Right lobe of liver (tissue), 6 donors: ENCODE measurements at places on chromosomes 5 and 9.

GRCh38 chr9:78097541-78097940 is 65.9 kb upstream of the GNAQ start:
- no peaks in the 10 kb centered on the region for H3K4me1 ChIP-seq
- H3K4me3 ChIP-seq: no peak overlapping the region
- no peak for DNase-seq
- no peaks in the 10 kb centered on the region for H3K36me3 ChIP-seq

DNA sequence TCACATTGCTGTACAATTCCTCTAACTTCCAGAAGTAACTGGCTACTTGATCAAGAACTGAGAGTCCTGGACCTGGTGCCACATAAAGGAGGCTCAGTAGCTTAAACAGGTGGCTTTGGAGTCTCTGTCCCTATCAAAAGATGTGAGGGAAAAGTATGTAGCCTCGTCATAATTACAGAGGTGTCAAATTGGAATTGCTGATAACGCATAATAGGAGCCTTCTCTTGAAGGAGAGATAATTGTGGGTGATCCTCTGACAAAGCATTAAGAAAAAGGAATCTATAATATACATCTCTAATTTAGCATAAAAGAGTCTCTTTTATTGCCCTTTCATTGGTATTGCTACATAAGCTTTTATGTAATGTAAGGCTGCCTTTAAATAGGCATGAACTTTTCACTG is 1246.4 kb upstream of the CDH9 start:
- no peaks in the 10 kb centered on the region for H3K27me3 ChIP-seq
- no peak for DNase-seq
- H3K27ac ChIP-seq: no peak overlapping the region
- H3K4me3 ChIP-seq: no peak overlapping the region

DNA sequence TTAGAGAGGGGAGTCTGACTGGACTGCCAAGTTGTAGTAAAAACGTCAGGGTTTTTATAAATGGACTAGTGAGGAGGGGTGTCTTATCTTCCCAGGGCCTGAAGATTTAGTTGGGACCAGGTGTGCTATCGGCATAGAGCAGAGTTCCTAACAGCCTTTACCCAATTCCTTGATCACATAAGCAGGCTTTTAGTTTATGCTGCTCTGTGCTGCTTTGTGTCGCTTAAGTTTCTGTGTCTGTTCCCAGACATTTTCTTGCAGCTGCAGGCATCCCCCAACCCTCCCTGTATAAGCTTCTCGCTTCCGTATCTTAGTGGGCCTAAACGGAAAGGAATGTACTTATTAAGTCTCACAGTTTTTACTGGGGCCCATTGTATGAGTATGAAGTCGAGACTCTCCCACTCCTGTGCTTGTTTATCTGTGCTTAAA is 2.6 kb upstream of the SMC5 start:
- peak overlapping the region; percentile 8 for H3K27ac ChIP-seq
- H3K4me1 ChIP-seq: peaks cover 37% of the 10 kb centered on the region
- H3K36me3 ChIP-seq: no peaks in the 10 kb centered on the region
- DNase-seq: no peak
- no peak overlapping the region for H3K4me3 ChIP-seq

GRCh38 chr9:11142965-11143738 is 530.4 kb upstream of the PTPRD start:
- no peaks in the 10 kb centered on the region for H3K4me1 ChIP-seq
- no peaks in the 10 kb centered on the region for H3K36me3 ChIP-seq
- no peaks in the 10 kb centered on the region for H3K27me3 ChIP-seq
- no peak overlapping the region for H3K4me3 ChIP-seq
- DNase-seq: no peak
- H3K27ac ChIP-seq: no peak overlapping the region

DNA sequence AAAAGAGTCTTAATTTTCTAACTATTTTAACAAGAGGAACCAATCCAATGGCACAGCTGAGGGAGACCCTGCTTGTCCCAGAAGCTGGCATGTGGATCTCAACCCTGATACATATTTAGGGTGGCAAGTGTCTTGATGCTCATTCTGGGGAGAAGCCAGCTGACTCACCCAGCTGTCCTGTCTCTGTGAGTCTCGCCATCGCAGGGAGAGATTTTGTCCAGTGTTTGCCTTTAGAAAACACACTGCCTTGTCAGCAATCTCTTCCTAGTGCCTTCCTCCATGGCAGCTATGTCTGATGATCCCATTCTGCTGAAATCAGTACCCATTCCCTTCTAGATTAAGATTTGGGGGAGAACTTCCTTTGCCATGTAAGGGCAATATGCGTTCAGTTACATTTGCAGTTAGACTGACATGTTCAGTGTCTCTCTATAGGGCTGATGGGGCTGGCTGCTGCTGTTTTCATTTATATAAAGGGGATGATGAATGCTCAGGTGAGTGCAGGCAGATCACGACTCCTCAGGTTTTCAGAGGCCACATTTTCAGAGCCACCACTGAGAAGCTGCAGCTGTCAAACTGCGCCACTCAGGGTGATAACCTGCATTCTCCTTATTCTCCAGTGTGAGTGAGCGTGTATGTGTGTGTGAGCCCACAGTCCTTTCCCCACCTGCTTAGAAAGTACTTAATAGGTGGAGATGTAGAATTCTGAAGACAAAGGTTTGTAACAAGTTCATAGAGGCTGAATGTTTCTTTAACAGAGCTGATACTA is 217.0 kb downstream of the GAS1 start:
- no peak for DNase-seq
- no peaks in the 10 kb centered on the region for H3K4me1 ChIP-seq
- no peaks in the 10 kb centered on the region for H3K27me3 ChIP-seq
- H3K4me3 ChIP-seq: no peak overlapping the region

DNA sequence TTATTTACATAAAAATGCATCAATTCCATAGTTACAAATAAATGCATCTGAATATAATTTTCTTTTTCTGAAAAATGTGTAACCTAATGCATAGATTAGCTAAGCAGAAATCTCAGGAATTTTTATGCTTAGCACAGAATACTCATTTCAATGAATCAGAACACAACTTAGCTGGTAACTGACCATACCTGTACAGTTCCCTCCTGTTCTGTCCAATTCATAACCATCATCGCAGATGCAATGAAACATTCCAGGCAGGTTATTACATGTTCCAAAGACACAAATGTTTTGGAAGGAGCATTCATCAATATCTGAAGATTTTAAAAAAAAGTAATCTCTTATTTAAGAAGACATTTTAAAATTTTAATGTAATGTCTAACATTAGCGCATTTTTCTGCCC is 219.4 kb downstream of the FBN2 start:
- no peak for DNase-seq
- no peaks in the 10 kb centered on the region for H3K4me1 ChIP-seq
- no peak overlapping the region for H3K27ac ChIP-seq
- no peaks in the 10 kb centered on the region for H3K27me3 ChIP-seq

DNA sequence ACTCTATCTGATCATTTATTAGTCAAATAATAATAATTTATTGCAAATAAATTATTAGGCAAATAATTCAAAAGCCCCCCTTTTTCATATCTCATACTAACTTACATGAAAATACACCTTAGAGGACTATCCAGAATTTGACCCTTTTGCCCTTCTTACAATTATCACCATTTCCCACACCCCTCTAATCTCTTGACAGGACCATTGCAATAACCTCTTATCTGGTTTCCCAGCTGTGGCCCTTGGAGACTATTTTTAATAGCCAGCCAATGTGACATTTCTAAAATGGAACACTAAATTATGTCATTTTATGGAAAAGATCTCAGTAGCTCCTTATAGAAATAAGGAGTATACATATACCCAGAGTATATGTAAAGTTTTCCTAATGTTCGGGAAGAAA is 588.4 kb upstream of the COX7C start:
- no peaks in the 10 kb centered on the region for H3K27me3 ChIP-seq
- H3K4me3 ChIP-seq: no peak overlapping the region
- H3K4me1 ChIP-seq: no peaks in the 10 kb centered on the region

GRCh38 chr9:125258160-125258785 is 3.4 kb upstream of the GAPVD1 start:
- no peak overlapping the region for H3K4me3 ChIP-seq
- H3K27ac ChIP-seq: no peak overlapping the region
- H3K36me3 ChIP-seq: no peaks in the 10 kb centered on the region
- no peaks in the 10 kb centered on the region for H3K4me1 ChIP-seq

GRCh38 chr5:62256161-62257019 is 49.6 kb upstream of the KIF2A start:
- no peak for DNase-seq
- no peaks in the 10 kb centered on the region for H3K36me3 ChIP-seq
- H3K4me3 ChIP-seq: no peak overlapping the region
- no peaks in the 10 kb centered on the region for H3K27me3 ChIP-seq
- no peak overlapping the region for H3K27ac ChIP-seq

- H3K4me1 ChIP-seq: no peaks in the 10 kb centered on the region
- no peak for DNase-seq
- H3K27ac ChIP-seq: no peak overlapping the region
- H3K27me3 ChIP-seq: no peaks in the 10 kb centered on the region
Measured at GRCh38 chr5:175082866-175083590, 358.6 kb downstream of the MSX2 start.

DNA sequence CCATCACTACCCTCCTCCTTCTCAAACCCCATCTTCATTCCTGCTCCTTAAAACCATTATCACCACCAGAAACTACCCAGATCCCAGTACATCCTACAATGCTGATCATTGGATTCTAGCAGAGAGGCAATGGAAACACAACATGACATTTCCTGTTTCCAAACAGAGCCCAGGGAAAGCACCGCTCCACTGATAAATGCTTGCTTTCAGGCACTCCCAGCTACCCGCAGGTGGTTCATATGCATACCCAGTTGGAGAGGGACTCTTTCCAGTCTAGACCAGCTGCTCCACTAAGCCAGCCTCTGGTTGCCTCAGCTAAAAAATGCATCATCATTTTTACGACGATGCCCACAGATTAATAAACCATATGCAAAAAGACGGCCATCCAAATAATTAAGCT is 39.2 kb upstream of the ACO1 start:
- H3K27ac ChIP-seq: no peak overlapping the region
- no peak for DNase-seq
- H3K36me3 ChIP-seq: no peaks in the 10 kb centered on the region
- H3K4me3 ChIP-seq: no peak overlapping the region

- no peak overlapping the region for H3K4me3 ChIP-seq
- DNase-seq: no peak
- H3K27ac ChIP-seq: peak overlapping the region; percentile 62
- no peaks in the 10 kb centered on the region for H3K4me1 ChIP-seq
- no peaks in the 10 kb centered on the region for H3K36me3 ChIP-seq
- no peaks in the 10 kb centered on the region for H3K27me3 ChIP-seq
Measured at GRCh38 chr5:172733131-172733973, 37.6 kb downstream of the DUSP1 start.

GRCh38 chr9:134617246-134617645 is 24.4 kb upstream of the COL5A1 start:
- DNase-seq: no peak
- H3K27ac ChIP-seq: no peak overlapping the region
- no peaks in the 10 kb centered on the region for H3K4me1 ChIP-seq

GRCh38 chr5:109743041-109743531 is 53.4 kb downstream of the MAN2A1 start:
- no peak for DNase-seq
- no peak overlapping the region for H3K4me3 ChIP-seq
- H3K27ac ChIP-seq: peak overlapping the region; percentile 36

DNA sequence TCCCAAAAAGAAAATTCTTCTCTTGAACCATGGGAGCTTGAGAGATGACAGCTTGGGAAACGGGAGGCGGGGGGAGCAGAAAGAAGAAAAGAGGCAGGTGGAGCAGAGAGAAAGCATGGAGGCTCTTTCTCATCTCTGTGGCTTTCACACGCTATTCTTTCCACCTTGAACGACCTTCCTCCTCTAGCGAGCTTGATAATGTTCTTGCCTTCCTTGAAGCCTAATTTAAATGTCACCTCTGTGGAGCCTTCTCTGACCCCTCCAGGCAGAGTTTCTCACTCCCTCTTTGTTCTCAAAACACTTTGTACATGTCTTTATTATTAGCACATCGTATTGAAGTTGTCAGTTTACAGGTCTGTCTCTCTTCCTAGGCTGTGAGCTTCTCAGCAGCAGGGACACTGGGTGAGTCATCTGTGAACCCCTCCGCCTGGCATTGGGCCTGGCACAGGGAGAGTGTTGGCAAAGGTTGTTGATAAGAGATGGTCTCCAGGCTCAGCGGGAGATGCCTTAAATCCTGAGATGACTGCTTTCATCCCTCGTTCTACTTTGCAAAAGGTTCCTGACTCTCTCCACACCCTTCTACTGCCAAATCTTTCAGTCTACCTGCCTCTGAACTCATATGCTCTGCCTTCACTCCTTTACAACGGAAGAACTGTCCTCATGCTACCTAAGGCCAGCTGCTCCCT is 14.1 kb upstream of the STRBP start:
- no peaks in the 10 kb centered on the region for H3K27me3 ChIP-seq
- no peak overlapping the region for H3K4me3 ChIP-seq
- H3K36me3 ChIP-seq: no peaks in the 10 kb centered on the region
- DNase-seq: no peak
- no peak overlapping the region for H3K27ac ChIP-seq
- H3K4me1 ChIP-seq: no peaks in the 10 kb centered on the region

- DNase-seq: no peak
- peaks cover 27% of the 10 kb centered on the region for H3K36me3 ChIP-seq
- H3K27me3 ChIP-seq: no peaks in the 10 kb centered on the region
Measured at GRCh38 chr5:6633469-6634245, 417 bp downstream of the SRD5A1 start.

DNA sequence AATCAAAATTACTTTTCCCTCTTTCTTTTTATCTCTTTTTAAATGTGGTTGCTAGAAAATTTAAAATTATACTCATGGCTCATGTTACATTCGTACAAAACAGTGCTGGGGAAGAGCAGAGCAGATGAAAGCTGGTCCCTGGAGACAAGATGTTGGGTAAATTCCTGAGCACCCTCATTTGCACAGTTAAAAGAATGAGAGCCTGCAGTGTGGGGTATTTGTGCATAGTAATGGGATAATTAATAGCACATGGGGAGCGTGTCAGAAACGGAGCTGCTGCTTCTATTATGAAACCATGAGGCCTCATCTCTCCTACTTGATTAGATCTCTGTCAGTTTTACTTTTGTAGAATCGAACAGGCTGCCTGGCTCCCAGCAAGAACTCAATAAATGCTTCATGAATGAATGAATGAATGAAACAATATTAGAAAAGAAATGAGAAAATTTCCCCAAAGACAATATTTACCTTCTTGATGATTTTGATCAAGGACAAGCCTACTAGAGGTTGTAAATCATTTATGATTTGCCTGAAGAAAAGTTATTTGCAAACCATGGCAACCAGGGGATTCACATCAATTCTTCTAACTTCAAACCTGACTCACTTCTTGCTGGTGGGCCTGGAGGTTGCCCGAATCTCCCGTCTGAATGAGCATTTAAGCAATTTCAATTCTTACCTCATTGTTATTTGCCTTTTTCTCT is 177.2 kb upstream of the TUT7 start:
- no peak overlapping the region for H3K4me3 ChIP-seq
- no peaks in the 10 kb centered on the region for H3K36me3 ChIP-seq
- no peaks in the 10 kb centered on the region for H3K27me3 ChIP-seq
- H3K4me1 ChIP-seq: no peaks in the 10 kb centered on the region

DNA sequence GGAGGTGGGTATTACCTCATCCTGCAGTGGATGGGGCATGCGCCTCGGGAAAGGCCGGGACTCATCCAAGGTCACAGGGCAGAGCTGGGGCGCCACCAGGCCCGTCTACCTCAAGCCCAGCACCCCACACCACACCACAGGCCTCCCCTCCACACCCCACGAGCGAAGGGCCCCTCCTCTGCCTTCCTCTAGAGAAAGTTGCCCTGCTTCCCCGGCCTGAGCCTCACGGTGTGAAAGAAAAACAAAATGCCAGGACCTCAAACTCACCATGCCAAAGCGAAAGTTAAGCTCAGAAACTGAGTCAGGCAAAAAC is 161.1 kb downstream of the COL23A1 start:
- no peak overlapping the region for H3K4me3 ChIP-seq
- no peaks in the 10 kb centered on the region for H3K27me3 ChIP-seq
- H3K36me3 ChIP-seq: no peaks in the 10 kb centered on the region
- no peak for DNase-seq
